ENCODE measurements at places on chromosomes 2 and 18.

DNA sequence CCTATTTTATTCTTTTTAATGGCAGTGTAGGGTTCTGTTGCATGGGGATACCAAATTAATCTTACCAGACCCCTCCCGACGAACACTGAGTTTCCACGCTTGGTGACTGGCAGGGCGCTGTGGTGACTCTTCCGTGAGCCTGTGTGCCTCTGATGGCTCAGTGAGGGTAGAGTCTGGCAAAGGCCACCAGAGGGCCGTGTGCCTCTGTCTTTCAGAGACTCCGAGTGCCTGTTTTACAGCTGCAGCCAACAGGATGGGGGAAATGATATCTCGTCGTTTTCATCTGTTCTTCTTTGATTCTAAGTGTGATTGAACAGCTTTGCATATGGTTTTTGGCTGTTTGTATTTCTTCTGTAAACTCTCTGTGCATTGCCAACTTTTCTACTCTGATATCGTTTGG is 99.8 kb downstream of the ZNF236 start:
- DNase-seq, result peak; percentile 74

DNA sequence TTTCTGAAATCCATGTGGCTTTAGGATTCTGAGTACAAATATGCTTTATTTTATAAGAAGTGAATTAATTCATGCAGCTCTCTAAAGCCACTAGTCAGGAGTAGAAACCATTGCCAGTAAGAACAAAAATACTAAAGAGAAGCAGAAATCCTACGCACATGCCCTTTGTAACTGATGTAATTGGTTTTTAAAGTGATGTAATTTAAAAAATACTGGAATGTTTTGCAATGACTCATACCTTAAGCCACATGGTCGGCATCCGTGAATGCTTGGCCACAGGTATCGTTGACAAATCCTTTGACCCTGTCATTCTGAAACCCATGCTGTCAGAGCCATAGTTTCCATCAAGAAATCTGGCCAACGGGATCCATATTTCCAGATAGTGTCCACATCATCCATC is 213.3 kb downstream of the ACKR3 start:
- no peak for DNase-seq

DNA sequence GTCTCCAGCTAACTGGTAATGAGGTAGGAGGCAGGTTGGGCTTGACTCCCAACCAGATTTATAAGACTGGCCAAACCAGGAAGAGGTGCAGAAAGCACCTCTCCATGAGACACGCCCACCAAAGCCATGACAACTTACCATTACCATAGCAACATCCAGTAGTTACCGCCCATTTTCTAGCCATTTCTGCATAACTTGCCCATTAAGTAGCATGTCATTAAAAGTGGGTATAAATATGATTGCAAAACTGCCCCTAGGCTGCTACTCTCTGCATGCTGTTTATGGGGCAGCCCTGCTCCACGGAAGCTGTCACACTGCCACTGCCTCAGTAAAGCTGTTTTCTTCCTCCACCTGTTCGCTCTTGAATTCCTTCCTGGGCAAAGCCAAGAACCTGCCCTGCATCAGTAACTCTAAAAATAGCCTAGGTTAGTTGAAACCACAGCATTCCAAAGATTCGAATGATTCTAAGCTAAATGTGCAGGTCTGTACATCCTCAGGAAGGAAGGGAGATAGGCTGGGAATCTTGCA is 131.9 kb downstream of the ATL2 start:
- DNase-seq, result peak; percentile 4

DNA sequence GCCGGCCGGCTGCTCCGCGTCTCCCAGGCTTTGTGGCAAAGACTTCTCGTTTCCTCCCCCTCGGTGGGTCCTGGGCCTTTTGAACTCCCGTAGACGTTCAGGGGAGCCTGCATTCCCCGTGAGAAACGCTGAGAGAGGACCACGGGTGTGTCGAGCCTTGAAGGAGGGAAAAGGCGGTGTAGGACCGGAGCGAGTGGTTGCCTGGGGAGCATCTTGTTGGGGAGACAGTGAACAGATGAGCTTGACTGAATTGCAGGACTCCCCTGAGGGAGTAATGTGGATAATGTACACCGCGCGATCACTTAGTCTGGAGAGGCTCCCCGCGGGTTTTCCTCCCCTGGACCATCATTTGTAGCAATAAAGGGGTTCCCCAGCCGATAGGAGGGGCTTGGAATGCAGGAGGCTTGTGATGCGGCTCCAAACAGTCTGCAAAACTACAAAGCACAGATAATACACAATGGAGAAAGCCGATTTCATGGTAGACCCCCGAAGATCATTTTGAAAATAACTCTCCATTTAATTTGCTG is 769 bp downstream of the ALMS1 start:
- DNase-seq, result no peak

GRCh38 chr2:71685073-71685848 is 231.9 kb downstream of the DYSF start:
- DNase-seq, result no peak

GRCh38 chr2:240138254-240138984 is 2.0 kb downstream of the OTOS start:
- no peak for DNase-seq

DNA sequence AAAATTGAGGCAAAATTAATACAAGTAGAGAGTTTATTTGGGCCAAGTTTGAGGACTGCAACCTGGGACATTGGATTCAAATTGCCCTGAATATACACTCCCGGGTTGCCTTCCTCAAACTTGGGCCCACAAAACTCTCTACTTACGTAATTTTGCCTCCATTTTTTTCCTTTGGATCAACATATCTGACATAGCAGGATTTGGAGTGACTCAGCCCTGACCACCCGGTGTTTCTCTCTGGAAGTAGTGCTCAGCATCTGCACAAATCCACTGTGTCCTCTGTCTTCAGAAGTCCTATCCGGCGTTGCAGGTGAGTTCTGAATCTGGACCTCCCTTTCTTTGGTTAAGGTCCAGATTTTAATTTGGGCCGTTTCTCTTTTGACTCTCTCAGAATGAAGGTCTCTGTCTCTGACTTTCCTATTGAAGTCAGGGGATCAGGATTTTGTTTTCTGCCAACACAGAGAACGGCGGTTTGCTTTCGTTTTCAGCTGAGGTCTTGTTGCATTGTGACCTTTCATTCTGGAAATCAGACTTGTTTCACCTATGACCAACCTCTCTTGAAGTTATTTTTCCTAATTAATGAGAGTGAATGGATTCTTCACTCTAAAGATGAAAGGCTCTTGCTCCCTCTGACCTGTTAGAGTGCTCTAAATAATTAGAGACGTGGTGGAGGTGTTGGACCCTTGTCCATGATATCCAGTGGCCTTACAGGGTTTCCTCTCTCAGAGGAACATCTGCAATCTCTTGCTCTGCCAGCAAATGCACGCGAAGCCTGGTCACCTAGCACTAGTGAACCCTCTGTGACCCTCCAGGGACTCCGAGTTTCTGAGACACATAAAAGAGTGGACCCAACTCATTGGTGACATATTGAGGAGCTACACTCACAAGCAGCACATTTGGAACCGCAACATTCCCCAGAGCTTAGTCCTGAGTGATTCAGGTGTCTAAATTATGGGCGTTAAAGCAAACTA is 13.6 kb downstream of the TCF23 start:
- no peak for DNase-seq

- DNase-seq, result no peak
Observed at GRCh38 chr2:176492583-176492982, 223.3 kb downstream of the MTX2 start.

- DNase-seq, result no peak
Observed at GRCh38 chr18:10270151-10270571, 184.3 kb upstream of the APCDD1 start.

DNA sequence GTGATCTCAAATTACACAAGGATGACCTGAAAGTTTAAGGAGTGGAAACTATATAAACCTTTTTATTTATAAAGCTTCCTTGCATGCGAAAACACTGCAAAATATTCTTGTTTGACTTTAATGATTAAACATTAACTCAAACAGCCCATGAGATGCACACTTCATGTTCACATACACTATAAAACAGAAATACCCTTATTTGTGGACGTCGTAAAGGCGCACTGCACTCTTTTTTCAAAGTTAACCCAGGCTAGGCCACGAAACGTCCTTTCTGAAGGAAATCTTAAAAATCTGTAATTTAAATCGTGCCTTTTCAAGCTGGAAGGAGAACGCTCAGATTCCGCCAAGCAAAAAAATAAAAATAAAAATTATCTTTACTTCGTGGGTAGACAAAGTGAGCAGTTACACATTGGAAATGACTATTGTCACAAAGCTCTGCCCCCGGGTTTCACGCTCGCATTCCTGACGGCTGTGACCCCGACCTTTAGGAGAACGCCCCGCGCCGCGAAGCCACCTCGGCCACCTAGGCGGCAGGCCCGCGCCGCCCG is 728 bp downstream of the FAM168B start:
- no peak for DNase-seq

DNA sequence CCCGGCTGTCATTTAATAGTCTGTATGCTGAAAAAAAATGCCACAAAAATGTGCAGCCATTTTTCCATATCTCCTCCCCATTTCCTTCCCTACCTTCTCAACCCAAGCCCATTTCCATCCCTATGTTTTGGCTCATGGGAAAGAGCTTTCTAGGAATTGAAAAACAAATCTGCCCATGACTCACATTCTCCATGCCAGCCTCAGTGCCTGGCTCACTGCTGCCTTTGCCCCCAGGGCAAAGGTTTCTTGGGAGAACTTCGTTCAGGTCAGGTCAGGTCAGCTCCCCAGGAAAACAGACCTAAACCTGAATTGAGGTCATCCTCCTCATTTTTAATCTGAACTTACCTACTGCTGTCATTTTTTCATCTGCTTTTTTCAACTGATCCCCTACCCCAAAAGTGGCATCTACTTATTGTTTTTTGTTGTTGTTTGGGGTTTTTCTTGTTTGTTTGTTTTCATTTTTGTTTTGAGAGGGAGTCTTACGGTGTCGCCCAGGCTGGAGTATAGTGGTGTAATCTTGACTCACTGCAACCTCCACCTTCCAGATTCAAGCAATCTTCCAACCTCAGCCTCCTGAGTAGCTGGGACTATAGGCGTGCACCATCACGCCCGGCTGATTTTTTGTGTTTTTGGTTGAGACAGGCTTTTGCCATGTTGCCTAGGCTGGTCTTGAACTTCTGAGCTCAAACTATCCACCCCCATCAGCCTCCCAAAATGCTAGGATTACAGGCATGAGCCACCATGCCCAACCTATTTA is 66.7 kb downstream of the FECH start:
- no peak for DNase-seq

- no peak for DNase-seq
Observed at GRCh38 chr2:20013126-20013849, 820 bp upstream of the MATN3 start.

DNA sequence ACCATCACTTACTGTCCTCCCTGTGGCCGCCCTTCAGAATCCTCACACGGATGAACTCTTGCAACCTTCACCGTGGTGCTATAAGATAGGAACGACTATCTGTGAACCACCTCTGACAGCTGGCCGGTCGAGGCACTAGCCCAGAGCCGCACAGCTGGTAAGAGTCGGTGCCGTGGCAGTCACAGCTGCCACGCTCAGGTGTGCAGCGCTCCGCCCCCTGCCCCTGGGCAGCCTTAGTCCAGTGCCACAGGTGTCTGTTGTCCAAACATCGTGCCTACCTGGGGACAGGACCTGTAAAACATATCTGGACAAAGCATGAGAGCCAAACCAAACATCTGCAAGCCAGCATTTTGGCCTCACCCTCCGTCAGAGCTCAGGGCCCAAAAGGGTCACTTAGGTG is 55.3 kb upstream of the SALL3 start:
- no peak for DNase-seq
